Stimulated activated CD4-positive, alpha-beta T cell treated with anti-CD3 and anti-CD28 coated beads, Interleukin-1b, Interleukin-23, amount 100 ng/mL, for 1 hour (primary cell): ENCODE measurements at places on chromosomes 5 and 9.

DNA sequence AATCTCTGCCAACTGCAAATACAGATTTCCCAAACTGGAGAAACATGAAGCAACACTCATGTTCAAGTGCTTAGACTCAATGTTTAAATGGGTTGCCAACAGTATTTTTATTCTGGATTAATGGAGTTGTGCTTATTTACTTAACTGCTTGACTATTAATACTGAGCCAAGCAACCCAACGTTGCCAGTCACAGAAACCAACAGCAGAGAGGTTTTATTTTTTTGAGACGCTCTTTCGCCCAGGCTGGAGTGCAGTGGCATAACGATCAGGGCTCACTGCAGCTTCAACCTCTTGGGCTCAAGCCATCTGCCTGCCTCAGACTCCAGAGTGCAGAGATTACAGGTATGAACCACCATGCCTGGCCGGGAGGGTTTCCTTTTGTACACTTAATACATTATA lies 8.5 kb upstream of the TMEM268 start:
- DNase-seq: no peak

DNA sequence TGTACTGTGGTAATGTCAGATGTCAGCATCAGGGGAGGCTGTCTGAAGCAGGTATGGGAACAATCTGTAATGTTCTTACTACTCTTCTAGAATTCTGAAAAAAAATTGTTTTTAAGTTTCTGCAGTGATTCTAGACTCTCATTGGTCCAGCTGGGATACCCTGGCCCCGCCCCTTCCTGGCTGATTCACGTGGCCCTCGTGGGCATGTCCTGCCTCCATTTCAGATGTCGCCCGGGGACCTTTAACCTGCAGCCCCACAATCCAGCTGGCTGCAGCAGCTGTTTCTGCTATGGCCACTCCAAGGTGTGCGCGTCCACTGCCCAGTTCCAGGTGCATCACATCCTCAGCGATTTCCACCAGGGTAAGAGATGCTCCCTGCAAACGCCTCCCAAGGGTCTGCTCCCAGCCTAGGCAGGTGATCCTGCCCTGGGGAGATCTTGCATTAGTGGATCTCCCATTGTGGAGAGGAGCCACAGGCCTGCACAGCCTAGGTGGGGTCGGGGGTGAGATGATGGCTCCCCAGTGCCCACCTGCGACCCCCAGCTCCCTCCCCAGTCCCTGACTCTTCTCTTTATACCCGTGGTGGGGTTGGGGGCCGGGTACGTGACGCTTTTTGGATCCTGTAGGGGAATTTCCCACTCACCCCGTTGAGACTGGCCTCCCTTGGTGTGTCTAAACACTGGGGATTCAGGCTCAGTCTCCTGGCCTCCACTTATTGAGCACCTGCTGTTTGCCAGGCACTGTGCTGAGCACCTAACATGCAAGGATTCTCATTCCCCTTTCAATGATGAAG lies 36.5 kb downstream of the LAMC3 start:
- no peak for DNase-seq

DNA sequence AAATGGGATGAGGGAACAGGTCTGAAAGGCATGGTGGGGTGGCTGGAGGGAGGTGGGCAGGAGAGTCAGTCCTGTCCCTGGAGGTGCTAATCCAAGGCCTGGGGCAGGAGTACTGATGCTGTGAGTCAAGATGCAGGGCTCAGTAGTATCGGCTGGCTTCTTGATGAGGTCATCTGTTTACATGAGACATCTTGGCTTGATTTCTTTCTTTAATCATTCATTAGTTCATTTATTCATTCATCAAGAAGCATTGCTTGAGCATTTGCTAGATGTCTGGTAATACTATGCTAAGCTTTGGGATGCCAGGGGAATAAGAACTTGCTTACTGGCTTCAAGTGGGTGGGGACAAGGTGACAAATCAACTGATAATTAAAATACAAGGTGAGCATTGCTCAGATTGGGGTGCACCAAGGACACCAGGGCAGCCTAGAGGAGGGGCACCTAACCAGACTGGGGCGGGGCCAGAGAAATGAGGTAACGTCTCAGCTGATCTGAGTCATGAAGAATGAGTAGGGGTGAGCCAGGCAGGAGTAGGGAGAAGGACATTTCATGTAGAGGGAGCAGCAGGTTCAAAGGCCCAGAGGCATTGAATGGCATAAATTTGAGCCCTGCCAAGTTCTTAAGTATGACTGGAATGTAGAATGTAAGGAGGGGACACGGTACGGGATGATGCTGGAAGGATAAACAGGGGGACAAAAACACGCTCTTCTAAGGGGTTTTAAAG lies 88.8 kb downstream of the EGFLAM start:
- DNase-seq: no peak

DNA sequence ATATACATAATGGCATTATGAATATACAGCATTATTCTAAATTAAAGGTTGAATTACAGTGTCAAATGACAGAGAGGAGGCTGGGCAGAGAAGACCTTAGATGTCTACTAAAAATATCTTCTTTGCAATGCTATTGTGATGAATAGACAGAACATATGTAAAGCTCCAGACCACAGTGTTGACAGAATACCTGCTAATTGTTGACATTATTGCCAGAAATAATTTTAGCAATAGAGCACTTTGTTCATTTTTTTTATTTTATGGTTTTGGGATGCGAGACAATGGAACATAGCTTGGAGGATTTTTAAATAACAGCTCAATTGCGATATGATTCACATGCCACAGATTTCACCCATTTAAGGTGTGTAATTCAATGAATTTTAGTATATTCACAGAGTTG lies 508.8 kb downstream of the PSAT1 start:
- no peak for DNase-seq

GRCh38 chr5:76737846-76738245 lies 21.9 kb downstream of the F2R start:
- DNase-seq: no peak

GRCh38 chr5:138927979-138928378 lies 52.8 kb upstream of the LRRTM2 start:
- no peak for DNase-seq

DNA sequence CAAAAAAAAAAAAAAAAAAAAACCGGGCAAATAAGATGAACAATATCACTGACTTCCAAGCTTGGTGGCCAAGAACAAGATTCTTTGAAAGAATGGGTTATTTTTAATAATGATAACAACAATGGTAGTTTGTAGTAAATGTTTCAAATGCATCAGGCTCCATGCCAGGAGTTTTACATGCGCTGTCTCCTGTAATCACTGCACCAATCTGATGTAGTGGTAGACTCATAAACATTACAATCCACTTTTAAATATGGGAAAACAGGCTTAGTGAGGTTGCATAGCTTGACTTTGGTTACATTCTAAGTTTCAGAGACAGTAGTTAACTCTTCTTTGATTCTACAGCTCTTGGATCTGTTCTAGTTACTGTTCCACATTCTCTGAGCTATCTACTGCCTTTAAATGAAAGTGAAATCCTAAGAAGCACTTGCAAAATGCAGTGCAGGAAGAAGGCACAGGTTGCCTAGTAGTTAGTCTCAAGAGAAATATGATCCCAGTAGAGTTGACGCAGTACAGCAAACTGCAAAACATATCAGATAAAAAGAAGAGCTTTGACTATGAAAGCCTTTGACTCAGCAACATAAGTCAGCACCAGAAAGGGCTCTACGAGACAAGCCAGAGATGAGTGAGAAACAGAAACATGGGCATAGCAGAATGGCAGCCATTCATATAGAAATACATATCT lies 62.1 kb downstream of the PDE4D start:
- no peak for DNase-seq
